ENCODE measurements at places on chromosomes 1 and 21. TPM values are rescaled to one million over a fixed set of nuclear protein-coding genes. Genes with fewer than 3 reads are reported as not detected.

NBPF10 gene
- polyA plus RNA-seq = 6.1 TPM

GPR61 gene
- 0.28 TPM for polyA plus RNA-seq

SYNC gene
- polyA plus RNA-seq = 0.03 TPM

SYDE2 gene
- polyA plus RNA-seq = not detected

TRIM63 gene
- not detected for polyA plus RNA-seq
